ENCODE measurements at places on chromosomes 3 and 15. TPM values are rescaled to one million over a fixed set of nuclear protein-coding genes. Genes with fewer than 3 reads are reported as not detected.

WNT7A gene
- total RNA-seq = not detected

OR5K4 gene
- not detected for total RNA-seq

NR2F2 gene
- total RNA-seq = 53.7 TPM

ARID3B gene
- 12.7 TPM for total RNA-seq

MTFMT gene
- total RNA-seq = 19.4 TPM

SST gene
- total RNA-seq = not detected

LRTM1 gene
- not detected for total RNA-seq

TMCO5A gene
- total RNA-seq = not detected

SLC22A14 gene
- 0.13 TPM for total RNA-seq

ZNF445 gene
- 11.9 TPM for total RNA-seq

FRMD4B gene
- 0.90 TPM for total RNA-seq

CIP2A gene
- total RNA-seq = 52.0 TPM

TMOD2 gene
- 1.7 TPM for total RNA-seq

ARNT2 gene
- 16.8 TPM for total RNA-seq

EFL1 gene
- total RNA-seq = 20.2 TPM

PIGB gene
- 19.3 TPM for total RNA-seq

ITPKA gene
- total RNA-seq = 6.3 TPM

DAZL gene
- not detected for total RNA-seq

RASGRF1 gene
- total RNA-seq = 0.59 TPM

WDR93 gene
- 0.18 TPM for total RNA-seq

GFM1 gene
- total RNA-seq = 59.3 TPM

GAP43 gene
- not detected for total RNA-seq

CPA3 gene
- not detected for total RNA-seq

PLSCR2 gene
- 0.54 TPM for total RNA-seq

NRROS gene
- 8.8 TPM for total RNA-seq

XCR1 gene
- total RNA-seq = not detected

PROK2 gene
- total RNA-seq = not detected

GALNT15 gene
- total RNA-seq = 0.10 TPM

AADAC gene
- 0.26 TPM for total RNA-seq

TMEM266 gene
- 0.21 TPM for total RNA-seq

CAND2 gene
- total RNA-seq = 0.13 TPM

LYZL4 gene
- not detected for total RNA-seq

ZNF80 gene
- not detected for total RNA-seq

ATP8B4 gene
- not detected for total RNA-seq

PLOD2 gene
- 158 TPM for total RNA-seq

All from Panc1 (cell line).